NCI-H187 treated with DMSO at 0.1 percent for 48 hours (cell line): ENCODE measurements at places on chromosomes 2 and 18.

GRCh38 chr2:42851740-42852250 is 59.4 kb upstream of the HAAO start:
- no peak for DNase-seq

DNA sequence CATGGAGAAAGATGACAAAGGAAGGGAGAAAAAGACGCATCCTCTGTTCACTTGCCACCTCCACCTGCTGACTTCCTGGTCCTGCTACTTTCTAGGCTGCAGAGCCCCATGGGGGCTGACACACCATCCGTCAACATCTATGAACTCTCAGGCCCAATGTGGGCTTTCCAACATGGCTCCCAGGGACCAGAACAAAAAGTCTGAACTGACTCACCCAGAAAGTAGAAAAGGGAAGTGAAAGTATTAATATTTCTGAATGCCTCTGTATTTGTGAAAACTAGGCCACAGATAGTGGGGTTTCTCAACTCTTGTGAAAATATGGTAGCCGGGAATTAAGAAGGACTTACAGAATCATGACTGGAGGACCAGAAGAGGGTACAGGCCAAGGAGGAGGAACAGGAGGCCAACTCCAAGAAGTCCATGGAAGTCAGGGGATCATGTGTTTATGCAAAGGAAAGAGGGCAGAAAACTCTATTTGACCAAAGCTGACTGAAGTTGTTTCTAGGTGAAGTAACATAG is 123.1 kb upstream of the CAB39 start:
- DNase-seq = no peak

GRCh38 chr2:239956818-239957261 is 68.3 kb downstream of the NDUFA10 start:
- DNase-seq = no peak

DNA sequence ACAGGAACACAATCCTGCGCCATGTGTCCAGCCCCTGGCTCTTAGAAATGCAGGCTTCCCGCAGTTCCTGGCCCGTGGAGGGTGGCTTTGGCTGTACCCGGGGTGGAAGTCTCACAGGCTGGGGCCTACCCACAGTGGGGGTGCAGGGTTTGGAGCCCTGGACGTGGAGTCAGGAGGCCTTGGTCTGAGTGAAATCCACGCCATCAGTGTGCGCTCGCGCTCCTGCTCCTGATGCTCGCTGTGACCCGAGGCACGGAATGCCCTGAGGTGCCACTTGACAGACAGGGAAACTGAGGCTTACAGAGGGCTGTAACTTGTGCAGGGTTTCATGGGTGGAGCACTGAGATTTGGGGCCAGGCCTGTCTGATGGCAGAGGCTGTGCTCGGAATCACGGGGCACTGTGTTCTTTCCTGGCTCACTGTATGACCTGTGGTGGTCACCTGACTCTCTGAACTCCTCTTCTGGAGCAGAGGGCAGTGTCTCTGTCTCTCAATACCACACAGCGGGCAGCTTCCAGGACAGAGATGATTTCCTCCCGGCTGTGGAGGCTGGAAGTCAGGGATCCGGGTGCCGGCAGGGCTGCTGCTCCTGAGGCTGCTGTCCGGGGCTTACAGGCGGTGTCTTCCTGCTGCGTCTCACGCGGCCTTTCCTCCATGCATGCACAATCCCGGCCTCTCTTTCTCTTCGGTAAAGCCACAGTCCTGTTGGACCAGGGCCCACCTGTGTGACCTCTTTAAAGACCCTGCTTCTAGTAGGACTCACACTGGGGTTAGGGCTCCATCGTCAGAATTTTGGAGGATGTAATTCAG is 25.9 kb upstream of the ALLC start:
- no peak for DNase-seq

DNA sequence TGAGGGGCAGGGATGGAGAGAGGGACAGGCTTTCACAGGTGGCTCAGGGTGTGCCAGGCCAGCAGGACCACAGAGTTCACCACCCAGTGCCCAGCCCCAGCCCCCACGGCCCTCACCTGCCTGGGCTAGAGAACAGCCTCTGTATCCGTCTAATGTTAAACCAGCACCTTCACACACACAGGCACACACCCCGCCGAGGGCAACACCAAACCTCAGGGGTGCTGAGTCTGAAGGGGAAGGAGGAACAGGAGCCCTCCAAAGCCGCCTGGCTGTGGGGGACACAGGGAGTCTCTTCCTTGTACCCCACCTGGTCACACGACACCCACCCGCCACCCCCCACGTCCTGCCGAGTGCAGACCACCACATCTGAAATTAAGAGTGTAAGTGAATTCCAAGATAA is 205.8 kb upstream of the SALL3 start:
- no peak for DNase-seq

- DNase-seq = no peak
Observed at GRCh38 chr2:150327564-150328489, 159.6 kb downstream of the RND3 start.

DNA sequence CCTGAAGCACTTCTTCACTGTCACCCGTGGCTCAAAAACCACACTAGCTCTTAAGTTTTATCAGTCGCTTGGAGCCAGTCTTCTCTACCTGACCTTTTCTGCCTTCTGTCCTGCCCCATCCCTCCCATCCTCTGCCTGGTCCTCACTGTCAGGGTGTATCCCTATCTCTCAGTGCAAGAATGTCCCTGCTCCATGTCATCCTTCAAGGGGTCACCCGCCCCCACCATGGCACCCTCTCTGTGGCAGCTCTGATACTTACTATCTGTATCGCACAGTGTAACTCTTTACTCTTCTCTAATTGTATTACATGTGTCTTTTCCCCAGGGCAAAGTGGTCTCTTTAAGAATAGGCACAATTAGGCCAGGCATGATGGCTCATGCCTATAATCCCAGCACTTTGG is 4.4 kb downstream of the VAMP5 start:
- DNase-seq = no peak
